Eye (tissue), 1 donor: ENCODE measurements at places on chromosomes 12 and 14.

- no peak for DNase-seq
These were observed 70.5 kb downstream of the EGLN3 start for GRCh38 chr14:33880330-33880729.

DNA sequence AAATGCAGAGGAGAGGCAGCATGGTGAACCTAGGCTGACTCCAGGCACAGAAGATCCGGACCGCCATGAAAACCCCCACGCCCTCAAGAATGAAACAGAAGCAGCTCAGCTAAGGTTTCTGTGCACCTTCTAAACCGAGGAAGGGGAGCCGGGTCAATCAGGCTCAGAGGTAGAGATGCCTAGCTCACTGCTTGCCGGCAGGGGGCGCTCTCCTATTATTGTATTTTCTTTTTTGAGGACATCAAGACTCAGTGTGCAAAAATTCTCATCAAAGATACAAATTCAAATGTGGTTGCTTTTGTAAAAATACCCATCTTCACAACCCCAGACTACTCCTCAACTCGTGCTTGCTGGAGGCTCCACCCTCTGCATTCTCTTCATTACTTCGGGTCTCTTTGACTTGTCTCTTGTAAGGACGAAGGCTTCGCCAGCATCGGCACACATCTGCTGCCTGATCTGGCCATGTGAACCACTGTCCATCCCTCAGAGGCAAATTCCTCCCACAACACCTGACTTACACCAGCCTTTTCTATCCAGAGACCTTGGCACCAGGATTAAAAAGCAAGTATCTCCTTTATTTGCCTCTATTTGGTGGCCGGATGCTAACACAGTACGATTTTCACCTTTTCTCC is 33.4 kb upstream of the RNASE3 start:
- peak; percentile 80 for DNase-seq

DNA sequence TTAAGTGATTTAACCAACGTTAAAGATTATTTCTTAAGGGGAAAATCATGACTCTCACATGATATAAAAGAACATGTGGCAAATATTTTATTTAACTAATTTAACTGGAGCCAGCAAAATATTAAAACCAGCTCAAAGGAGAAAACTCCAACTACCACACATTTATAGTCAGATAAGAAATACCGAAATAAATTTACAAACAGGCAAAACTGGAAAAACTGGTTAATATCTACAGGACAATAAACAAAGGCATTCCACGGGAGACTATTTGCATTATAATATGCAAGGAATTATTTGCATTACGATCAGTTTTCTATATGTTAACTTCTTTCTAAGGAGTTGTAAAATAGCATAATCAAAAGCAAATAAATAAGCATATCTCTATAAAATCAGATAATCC is 13.8 kb upstream of the BCL2L14 start:
- no peak for DNase-seq

DNA sequence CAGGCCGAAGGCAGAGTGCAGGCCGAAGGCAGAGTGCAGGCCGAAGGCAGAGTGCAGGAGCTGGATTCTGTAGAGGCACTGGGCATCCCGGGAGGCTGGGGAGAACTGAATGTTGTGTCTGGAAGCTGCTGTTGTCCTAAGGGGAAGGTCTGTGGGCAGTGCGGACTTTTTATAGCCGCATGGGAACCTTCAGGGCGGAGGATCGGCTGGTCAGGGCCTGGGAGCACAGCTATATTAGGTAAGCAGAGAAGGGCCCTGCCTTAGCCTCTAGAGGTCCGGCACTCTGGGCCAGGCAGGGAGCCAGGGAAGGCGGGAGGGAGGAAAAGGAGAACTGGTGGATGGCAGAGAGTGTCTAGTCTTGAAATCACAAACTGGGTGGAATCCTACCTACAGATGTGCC is 14.2 kb downstream of the CABP1 start:
- DNase-seq, result no peak

DNA sequence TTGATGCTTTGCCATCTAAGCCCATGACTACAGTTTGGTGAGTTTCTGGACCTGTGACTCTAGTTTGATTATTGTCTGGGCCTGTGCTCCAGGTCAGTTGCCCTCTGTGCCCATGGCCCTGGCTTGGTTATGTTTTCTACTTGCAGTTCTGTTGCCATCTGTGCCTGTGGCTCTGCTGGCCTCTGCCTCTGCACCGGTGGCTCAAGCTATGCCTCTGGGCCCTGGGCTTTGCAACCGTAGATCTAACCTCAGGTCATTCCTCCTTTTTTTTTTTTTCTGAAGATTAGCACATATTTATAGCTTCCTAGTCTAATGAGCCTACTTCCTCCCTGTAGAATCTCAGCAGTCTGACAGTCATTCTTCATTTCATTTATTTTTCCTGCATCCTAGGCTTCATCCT is 161.2 kb downstream of the CCDC91 start:
- no peak for DNase-seq

- DNase-seq, result no peak
These were observed 62.8 kb upstream of the DIO3 start for GRCh38 chr14:101498526-101498860.

GRCh38 chr12:7628381-7628961 is 37.2 kb downstream of the APOBEC1 start:
- no peak for DNase-seq

GRCh38 chr14:104795781-104796686 is 486 bp upstream of the AKT1 start:
- DNase-seq, result peak; percentile 67

GRCh38 chr14:55625481-55625880 is 45.5 kb downstream of the KTN1 start:
- DNase-seq, result no peak

GRCh38 chr14:64201296-64201695 is 92.9 kb downstream of the ESR2 start:
- DNase-seq, result no peak

GRCh38 chr12:19223695-19224094 is 94.2 kb downstream of the PLEKHA5 start:
- DNase-seq, result no peak

- DNase-seq, result no peak
These were observed 58.7 kb downstream of the TESC start for GRCh38 chr12:117040496-117040895.

DNA sequence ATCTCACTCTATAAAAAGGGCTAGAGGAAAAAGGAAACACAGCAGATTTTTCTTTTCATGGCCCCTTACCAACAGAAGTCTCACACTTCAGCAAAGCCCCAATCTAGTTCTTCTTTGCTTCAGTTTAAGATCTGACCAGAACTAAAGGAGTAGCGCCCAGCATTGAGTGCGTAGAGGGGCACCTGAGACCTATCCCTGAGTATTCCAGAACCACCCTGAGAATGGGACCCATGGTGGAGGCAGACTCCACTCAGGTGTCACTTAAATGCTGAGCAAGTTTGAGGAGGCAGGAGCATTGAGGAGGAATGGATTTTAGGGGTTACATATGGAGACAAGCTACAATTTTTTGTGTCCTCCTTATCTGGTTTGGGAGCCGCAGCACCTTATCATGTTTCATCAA is 1.8 kb upstream of the HOXC11 start:
- DNase-seq, result no peak

- no peak for DNase-seq
These were observed 298.3 kb downstream of the SSPN start for GRCh38 chr12:26493656-26494055.
